Osteocyte (in vitro differentiated cells): ENCODE measurements at places on chromosomes 1 and 21.

DNA sequence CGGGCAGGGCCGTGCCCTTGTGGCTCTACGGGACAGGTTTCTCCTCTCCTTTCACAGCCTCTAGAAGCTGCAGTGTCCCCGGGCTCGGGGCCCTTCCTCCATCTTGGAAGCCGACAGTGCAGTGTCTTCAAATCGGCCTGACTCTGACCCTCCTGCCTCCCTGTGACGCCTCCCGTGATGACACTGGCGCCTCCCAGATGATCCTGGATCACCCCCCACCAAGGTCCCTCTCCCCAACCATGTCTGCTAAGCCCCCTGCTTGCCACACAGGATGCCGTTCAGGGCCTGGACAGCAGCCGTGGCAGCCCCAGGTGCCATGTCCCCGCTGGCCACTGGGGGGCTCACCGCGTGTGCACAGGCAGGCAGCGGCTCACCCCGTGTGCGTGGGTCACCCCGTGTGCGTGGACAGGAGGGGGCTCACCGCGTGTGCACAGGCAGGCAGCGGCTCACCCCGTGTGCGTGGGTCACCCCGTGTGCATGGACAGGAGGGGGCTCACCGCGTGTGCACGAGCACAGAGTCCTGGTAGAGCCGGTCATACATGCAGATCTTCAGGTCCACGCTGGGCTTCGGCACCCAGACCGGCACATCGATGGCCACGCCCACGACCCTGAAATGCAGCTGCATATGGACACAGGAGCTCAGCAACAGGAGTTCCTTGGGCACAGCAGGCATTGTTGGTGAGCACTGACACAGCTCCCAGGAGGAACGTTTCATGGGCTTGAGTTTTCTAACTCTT lies 24.9 kb upstream of the TMEM52 start:
- DNase-seq = peak; percentile 86

GRCh38 chr1:156658945-156659574 lies 17.1 kb downstream of the BCAN start:
- DNase-seq = no peak

DNA sequence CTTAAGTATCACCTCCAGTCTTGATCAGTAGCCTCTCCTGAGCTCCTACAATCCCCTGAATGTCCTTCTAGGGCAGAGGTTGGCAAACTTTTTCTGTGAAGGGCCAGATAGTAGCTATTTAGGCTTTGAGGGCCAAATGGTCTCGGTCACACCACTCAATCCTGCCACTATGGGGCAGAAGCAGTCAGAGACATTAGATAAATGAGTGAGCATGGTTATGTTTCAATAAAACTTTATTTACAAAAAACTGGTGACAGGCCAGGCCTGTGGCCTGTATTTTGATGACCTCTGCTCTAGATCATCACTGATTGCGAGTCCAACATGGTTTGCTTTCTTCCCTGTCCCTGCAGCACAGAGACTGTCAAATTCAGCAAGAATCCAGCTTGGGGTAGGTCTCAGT lies 36.3 kb downstream of the LRP8 start:
- no peak for DNase-seq

GRCh38 chr1:16258591-16259135 lies 21.7 kb upstream of the CPLANE2 start:
- DNase-seq = no peak

GRCh38 chr1:192462616-192463015 lies 113.0 kb upstream of the RGS1 start:
- no peak for DNase-seq

GRCh38 chr1:34590211-34590623 lies 164.6 kb upstream of the GJB5 start:
- DNase-seq = no peak

DNA sequence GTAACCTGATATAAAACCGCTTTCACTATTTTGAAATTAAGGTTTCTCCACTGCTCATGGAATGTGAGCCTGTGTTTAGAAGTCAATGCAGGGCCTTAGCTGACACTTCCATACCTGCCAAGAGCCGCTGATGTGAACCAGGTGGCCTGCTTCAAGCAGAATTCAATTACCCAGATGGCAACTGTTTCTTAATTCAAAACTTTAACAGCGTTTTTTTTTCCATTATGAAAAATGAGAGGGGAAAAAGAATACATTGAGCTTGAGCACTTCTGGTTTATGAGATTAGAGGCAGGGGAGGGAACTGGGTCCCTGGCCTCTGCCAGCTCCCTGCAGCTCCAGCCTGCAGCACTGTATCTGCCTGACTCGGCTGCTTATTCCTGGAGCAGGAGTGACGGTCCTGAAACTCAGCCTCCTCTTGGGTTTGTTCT lies 7.7 kb upstream of the ATP1A1 start:
- no peak for DNase-seq

GRCh38 chr1:4741876-4742423 lies 87.5 kb downstream of the AJAP1 start:
- DNase-seq = no peak

DNA sequence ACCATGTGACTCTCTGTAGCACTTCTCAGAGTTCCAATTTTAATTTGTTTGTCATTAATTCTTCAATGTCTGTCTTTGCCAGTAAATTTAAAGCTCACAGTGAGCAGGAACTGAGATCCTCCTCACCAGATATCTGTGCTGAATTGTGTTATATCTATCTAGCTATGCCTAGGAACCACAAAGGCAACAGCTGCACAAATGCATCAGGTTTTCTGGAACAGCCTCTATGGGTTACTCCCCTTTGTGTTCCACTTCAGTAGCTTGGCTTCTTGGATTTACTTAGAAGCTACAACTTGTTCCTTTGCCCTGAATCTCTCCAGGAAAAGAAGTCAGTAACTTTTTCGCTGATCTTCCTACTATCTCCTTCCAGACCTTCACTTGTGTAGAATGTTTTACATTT lies 1237.8 kb upstream of the ADGRL4 start:
- no peak for DNase-seq

- DNase-seq = no peak
Observed at GRCh38 chr1:228407106-228408040, 738 bp upstream of the TRIM11 start.

GRCh38 chr1:212459656-212460055 lies 26.9 kb downstream of the NENF start:
- no peak for DNase-seq

DNA sequence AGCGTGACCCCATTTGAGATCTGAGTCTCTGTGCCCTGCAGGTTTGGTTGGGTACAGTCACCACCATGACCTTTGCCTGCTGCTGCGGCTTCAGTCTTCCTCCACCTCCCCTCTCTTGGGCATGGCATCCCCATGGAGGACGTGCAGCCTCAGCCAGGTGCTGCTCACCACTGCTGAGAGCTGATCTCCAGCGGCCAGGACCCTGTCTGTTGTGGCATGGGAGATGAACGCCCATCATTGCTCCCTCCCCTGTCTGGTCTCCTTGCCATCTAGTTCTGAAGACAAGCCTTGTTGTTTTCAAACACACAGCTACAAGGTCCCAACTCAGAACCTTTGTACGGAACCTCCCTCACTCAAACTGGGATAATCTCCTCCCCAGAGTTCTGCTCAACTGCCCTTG lies 19.2 kb upstream of the PKP1 start:
- peak; percentile 54 for DNase-seq

DNA sequence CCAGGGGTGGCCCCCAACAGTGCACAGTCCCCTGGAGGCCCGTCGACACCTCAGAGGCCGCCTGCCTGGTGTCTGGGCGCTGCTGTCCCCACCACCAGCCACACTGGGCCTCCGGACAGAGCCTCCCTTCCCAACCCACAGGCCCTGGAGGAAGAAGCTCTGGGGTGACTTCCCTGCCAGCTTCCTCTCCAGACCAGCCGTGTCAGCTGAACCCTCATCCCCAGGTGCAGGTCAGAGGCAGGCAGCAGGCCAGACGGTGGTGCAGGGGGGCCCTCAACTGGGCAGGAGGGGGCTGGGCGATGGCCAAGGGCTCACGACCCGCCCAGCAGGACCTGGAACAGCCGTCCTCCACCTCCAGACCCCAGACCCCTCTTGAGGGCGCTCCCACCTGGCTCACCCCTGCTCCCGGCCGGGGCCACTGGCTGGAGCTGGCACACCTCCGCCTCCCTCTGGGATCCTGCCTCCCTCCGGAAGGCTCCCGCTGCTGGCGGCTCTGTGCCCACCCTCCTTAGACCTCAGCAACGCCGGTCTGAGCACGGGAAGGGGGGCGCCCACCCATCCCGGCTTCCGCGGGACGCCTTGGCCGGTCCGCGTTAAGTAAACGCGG lies 520 bp downstream of the TNFRSF18 start:
- DNase-seq = no peak

DNA sequence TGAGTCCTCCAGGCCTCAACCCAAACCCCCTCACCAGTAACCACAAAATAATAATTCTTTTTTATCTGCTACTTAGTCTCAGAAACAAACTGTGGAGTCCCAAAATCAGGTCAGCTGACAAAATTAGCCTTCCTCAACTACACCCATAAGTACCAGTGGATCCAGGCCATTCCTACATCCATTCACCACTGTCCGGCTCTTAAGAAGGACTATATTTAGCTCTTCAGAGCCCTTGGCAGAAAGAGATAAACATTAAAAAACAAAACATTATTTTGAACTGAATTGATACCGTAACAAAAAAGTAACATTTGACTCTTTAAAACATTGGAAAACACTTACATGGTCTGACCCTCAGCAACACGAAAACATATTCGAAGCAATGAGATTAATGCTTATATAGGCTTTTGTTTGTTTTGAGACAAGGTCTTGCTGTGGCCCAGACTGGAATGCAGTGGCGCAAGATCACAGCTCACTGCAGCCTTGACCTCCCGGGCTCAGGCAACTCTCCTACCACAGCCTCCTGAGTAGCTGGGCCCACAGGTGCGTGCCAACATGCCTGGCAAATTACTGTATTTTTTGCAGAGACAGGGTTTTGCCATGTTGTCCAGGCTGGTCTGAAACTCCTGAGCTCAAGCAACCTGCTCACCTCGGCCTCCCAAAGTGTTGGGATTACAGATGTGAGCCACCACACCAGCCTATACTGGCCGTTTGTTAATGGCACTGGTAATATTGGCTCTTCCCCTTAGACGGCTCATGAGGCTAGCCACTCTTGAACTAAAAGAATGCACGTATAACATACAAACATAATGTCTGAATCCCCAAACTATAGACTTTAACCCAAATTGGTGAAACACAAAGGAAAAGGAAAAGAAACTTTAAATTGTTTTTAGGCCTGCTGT lies 330.7 kb downstream of the SMYD3 start:
- DNase-seq = no peak

DNA sequence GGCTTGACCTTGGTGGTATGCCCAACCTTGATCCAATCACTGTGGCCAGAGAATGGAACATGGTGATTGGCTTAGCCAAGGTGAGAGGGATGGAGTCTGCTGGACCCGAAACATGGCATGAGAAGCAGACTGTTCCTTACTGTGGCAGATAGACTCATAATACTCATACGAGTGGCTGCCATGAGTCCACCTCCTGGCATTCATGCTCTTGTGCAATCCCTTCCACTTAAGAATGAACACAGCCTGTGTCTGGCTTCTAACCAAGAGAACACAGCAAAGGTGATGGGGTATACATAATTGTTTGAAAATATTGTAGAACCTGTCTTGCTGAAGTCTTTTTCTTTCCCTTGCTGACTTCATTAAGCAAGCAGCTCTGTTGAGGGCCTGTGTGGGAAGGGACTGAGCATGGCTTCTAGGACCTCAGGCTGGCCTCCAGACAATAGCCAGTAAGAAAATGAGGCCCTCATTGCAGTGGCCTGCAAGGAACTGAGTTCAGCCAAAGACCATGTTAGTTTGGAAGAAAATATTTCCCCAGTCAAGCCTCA lies 85.9 kb downstream of the ZNF281 start:
- no peak for DNase-seq

- DNase-seq = no peak
Observed at GRCh38 chr1:167499664-167500101, 18.6 kb downstream of the CD247 start.

GRCh38 chr21:16418226-16418625 lies 688.4 kb downstream of the USP25 start:
- no peak for DNase-seq

DNA sequence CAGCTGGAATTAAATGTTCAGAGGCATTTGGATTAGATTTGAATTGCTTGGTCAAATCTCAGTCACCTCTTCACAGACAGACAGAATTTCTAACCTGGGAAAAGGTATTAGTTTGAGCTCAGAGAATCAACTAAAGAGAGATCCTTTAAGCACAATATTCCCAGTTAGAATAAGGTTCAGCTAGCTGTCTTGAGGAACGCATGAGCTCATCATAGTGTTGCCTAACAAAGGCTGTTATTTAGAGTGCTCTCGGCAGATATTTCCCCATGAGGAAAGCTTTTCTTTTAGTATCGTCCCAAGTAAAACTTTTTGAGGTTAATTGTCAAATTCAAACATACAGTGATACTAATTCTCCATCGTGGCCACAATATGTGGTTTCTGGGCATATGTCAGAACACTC lies 269.9 kb downstream of the HLX start:
- DNase-seq = no peak

DNA sequence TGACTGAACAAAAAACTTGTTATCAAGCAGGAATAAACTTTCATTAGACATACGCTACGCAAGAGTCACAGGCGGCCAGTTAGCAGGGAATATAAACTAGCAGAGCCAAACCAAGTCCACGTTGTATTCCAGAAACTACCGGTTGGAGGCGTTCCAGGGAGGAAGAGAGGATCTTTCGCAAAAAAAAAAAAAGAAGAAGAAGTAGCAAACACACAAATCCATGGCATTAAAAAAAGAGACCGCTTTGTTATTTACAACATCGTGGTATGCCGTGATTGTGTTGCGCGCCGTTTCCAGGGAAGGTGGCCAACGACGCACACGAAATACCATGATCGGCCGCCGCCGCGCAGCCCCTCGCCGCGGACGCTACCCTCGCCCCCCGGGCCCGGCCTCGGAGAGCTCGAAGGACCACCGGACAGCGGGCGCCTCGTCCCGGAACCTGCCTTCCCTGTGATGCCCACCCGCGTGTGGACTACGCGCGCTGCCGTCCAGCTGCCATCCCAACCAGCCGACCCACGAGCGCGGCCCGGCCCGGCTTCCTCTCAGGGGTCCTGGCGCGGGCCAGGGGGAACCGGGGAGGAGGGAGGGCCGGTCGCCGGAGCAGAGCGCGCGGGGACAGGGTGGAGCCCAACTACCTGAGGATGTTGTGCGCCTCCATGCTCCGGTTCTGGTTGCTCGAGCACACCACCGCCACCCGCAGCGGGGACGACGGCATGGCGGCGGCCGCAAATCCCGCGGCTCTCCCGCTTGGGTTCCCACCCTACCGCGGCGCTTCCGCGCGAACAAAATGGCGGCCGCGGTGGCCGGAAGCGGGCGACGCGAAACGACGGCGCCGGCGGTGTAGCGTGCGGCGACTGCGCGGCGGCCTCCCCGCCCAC lies 581 bp downstream of the SSU72 start:
- DNase-seq = peak; percentile 90

DNA sequence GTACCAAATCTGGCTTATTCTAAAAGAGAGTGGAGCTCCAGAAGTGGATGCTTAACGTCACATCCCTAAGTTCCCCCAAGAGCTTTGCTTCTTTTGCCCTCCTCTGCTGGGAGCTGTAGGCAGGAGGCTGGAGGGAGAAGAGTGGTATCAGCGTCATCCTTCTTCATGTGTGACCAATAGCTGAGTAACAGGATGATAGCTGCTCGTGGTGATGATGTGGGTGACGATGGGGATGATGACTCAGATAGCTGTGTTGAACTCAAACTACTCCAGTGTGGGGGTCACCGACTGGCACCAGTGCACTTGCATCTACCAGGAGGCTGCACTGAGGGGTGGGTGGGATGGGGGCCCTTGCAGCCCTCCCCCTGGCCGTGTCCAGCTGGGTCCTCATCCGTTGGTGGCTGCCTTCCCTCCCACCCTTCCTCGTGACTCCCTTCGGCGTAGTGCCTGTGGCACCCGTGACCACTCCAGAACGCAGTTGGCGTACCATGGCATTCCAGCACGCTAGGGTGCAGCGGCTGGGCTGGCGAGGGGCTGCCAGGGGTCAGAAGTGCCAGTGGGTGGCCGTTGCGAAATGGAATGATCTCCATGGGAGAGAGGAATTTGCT lies 1.1 kb downstream of the IGFN1 start:
- no peak for DNase-seq
